ENCODE measurements at places on chromosomes 11 and 22.

DNA sequence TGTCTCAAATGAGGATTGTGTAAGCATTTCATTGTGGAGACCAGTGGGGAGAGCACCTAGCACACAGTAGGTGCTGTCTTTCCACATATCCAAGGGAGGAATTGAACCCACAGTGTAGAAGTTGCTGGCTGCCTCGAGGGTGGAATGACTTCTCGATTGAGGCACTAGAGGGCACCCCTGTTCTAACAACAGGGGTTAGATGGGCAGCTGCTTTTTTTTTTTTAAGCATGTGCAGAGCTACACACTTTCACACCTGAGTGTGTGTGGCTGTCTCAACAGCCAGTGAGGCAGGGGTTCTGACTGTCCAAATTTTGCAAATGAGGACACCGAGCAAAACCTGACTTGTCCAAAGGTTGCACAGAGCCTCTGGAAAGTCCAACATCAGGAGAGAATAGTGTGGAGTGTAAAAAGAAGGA, 118.2 kb upstream of the CRYBB3 start:
- DNase-seq = no peak

DNA sequence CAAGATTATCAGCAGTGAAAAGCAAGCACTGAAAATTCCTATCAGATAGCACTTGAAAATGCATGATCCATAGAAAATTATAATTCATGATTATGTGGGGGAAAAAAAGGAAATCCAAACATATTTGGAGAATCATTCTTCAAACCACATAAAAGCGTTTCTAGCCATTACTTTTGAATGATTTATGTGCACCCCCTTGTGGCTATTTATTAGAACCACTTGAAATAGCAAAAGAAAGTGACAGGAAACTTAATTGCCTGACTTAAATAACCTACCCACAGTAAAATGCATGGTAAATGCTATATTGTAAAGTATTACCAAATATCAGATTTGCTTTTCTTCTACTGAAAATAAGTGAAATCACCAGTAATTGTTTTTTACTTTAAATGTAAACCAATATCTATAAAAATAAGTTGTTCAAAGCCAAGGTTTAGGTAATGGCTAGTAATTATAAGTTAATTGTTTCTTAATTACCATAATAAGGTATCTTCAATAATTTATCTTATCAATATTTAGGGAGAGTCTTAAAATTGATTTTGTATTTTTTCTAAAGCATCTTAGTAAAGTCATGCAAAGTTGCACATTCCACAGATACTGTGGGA, 168.5 kb downstream of the ARHGAP42 start:
- DNase-seq = peak; percentile 65

DNA sequence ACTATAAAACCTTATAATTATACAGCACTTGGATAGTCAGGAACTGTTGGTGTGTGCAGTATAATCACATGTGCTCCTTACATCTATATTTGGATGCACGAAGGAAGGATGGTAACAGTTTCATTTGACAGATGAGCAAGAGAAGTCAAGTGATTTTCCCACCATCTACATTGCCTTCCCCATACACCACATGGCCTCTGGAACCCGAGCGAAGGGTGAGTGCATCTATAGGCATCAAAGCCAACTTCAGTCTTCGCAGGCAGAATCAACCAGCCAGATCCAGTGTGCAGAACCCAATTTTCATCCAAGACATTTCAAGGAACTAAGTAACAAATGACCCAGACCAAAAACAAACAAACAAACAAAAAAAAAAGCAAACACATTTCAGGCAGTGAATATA, 85.1 kb upstream of the BLID start:
- no peak for DNase-seq

GRCh38 chr22:36926309-36926708, 12.9 kb downstream of the CSF2RB start:
- no peak for DNase-seq

DNA sequence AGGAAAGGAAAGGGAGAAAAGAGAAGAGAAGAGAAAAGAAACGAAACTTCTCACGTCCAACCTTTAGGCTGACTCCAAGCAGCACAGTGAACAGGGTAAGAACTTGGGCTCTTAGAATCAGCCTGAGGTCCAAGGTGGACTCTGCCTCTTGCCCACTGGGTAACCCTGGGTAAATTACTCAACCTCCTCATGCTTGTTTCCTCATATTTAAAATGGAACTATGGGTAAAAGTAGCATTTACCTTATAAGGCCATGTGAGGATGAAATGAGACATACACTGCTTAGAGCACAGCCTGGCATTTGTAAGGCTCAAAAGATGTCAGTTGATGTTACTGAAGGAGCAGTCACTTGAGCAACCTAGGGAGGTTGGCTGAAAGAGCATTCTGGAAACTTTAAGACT, 107.9 kb downstream of the C11orf58 start:
- no peak for DNase-seq

DNA sequence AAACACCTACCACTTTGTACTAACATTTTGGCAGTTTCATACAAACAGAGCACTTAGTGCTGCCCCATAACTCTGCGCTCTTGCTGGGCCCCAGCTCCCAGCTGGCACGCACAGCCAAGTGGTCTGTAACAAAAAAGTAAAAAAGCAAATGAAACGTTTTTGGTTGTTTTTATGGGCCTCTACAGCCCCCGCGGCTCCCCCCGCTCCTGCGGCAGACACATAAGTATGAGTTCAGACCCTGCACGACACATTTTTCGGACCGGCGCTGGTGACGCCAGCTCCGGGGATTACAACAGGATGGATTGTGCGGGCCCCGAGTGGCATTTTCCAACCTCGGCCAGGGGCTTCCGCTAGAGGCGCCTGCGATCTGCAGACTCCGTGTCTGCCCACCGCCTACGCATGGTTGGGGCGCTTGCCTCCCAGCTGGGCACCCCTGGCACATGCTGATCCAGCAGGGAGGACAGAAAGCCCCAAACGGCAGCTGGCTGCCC, 418.2 kb downstream of the SOX6 start:
- DNase-seq = no peak

DNA sequence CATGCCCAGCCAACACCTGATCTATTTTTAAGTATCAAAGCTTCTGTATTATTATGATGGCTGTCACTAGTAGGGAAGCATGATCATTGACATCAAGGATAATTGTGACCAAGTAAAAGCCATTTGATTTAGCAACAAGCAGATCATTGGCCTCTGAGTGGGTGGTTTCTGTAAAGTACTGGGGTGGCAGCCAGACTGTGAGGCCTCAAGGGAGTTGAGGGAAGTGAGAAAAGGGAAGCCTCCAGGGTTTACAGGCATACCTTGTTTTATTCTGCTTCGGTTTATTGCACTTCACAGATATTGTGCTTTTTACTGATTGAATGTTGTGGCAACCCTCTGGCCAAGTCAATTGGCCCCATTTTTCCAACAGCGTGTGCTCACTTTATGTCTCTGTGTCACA, 60.1 kb downstream of the PRR5L start:
- DNase-seq = no peak

DNA sequence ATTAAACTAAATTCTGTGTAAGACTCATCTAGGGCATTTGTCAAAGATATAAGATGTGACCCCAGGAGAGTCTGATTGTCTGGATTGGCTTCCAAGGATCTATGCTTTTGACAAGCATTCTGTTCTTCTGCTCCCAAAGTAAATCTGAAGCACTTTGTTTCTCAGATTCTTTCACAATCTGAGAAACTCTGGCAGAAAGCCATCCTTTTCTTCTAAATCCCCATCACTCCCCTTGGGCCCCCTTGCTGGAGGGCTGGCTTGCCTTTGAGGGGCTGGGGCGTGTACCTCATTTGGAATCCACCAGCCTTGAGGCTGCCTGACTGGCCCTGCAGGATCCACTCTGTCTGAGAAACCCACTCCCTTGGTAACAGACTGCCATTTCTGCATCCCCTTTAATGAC, 173.5 kb upstream of the CTSC start:
- no peak for DNase-seq

DNA sequence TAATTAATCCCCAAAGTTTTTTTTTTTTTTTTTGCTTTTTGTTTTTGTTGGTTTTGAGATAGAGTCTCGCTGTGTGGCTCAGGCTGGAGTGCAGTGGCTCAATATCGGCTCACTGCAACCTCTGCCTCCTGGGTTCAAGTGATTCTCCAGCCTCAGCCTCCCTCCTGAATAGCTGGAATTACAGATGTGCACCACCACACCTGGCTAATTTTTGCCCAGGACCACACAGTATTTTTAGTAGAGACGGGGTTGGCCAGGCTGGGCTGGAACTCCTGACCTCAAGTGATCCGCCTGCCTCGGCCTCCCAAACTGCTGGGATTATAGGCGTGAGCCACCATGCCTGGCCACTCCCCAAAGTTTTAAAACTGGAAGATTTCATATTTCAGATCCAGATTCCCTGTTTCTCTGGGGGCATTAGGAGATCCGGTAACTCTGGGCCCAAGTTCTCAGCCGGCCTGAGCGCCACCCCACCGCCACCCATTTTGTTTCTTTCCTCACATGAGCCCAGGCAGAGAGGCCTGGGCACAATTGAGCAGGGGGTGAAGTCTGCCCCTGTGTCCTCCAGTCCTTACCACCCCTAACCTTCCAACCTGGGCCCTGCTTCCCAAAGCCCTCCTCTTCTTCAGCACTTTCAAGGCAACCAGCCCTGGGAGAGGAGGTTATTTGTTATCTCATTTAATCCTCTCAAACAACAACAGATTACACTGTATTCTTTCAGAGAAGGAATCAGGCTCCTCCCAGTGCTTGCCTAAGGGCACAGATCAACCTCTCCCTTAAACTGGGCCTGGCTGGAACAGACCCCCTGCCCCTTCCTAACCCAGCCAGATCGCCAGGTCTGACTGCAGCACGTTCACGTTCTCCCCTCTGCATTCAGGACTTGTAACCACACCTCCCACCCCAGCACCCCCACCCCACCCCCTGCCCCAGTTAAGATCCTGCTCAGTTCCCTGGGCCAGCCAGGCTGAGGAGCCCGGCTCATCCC, 1.9 kb upstream of the CSNK1E start:
- DNase-seq = no peak

- DNase-seq = no peak
These were observed 38.2 kb downstream of the RNF141 start for GRCh38 chr11:10502770-10503169.

- DNase-seq = no peak
These were observed 32.5 kb upstream of the OR10D3 start for GRCh38 chr11:124150684-124151083.

DNA sequence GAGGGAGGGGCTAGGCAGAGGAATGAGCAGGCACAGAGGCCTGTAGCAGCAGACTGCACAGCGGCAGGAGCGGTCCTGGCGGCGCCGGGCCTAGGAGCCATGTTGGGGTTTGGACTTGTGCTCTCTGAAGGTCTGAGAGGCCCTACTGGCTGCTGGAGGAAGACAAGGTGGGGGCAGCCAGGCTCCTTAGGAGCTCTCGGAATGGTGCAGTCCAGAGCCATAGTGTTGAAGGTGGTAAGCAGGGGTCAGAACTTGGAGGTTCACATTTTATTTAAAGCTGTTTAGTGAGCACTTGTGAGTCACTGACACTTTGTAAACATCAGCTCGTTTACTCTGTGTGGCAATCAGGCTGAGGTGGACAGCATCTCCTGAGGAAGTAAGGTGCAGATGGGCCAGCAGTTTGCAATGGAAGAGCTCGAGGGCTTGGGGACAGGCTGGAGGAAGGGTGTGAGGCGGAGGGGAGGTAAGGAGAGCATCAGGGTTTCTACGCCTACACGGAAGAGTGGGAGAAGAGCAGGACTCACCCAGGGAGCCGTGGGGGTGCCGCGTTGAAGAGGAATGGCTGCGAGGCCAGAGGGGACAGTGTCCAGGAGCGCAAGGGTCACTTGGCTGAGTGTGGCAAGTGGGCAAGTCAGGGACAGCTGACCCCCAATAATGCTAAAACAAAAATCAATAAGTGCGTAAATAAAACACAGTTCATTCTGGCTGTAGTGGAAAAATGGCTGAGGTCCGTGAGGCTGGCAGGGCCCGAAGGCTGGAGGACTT, 10.0 kb upstream of the TMEM191C start:
- DNase-seq = no peak
